ENCODE measurements at places on chromosomes 16 and 17.

- no peak for DNase-seq
Observed at GRCh38 chr16:17348826-17349225, 121.9 kb downstream of the XYLT1 start.

GRCh38 chr16:11417487-11417886, 72.2 kb downstream of the RMI2 start:
- no peak for DNase-seq

- no peak for DNase-seq
Observed at GRCh38 chr17:3927628-3928340, 11.5 kb upstream of the P2RX1 start.

GRCh38 chr16:9607515-9608230, 516.2 kb downstream of the HAPSTR1 start:
- DNase-seq = no peak

- DNase-seq = no peak
Observed at GRCh38 chr17:80584176-80584905, 39.7 kb downstream of the RPTOR start.

DNA sequence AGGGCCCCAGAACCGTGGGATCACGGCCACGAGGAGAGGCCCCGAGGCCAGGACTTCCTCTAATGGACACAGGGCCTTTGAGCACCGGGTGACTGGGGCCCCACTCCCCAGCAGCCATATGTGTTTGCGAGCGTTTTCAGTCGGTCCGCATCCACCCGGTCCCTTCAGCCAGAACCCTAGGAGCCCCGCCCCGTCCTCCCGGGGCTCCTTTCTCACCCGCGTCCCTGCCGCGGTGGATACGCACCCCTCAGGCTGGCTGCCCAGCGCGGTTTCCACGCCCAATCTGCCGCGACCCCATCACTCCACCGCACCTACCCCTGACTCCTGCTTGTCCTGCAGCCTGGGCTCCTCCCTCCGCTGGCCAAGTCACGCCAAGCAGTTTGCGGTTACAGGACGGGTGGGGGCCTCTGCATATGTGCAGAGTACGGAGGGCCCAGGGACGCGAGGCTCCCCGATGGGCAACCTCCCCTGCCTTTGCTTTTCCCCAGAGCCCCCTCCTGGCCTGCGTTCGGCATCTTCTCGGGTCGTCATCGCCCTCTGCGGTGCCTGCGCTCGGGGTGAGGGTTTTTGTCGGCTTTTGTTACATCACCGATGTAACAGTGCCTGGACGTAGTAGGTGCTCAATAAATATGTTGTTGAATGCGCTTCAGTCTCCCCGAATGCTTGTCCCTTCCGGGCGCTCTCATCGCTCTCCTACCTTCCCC, 1.0 kb upstream of the TTYH2 start:
- DNase-seq = no peak

GRCh38 chr17:40419559-40420331, 2.0 kb upstream of the TOP2A start:
- DNase-seq = no peak

DNA sequence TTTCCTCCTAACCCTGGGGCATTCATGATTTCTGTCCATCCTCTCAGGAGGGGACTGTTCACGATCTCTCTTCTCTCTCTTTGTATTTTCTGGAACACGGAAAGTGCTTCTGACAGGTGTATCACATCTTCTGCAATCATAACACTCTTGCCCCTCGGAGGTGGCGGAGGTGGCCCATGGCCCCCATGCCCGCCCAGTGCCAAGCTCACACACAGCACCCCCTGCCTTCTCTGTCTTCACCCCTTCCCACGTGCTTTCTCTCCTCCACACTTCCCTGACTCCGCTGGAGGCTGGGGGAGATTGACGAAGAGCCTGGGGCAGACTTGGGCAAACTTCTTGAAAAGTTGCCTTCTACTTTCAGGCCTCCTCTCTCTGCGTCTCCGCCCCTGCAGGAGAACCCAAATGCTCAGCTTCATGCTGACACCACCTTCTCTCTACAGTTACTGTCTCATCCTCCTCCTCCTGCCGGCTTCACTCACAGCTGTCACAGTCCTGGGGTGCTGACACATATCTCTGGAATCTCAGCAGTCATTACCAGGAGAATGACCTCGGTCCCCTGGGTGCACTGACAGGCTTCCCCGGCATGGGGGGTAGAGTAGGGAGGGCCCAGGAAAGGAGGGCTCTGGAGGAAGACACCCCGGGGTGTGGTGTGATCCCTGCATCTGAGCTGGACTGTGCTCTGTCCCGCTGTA, 127.1 kb downstream of the ENGASE start:
- DNase-seq = no peak

DNA sequence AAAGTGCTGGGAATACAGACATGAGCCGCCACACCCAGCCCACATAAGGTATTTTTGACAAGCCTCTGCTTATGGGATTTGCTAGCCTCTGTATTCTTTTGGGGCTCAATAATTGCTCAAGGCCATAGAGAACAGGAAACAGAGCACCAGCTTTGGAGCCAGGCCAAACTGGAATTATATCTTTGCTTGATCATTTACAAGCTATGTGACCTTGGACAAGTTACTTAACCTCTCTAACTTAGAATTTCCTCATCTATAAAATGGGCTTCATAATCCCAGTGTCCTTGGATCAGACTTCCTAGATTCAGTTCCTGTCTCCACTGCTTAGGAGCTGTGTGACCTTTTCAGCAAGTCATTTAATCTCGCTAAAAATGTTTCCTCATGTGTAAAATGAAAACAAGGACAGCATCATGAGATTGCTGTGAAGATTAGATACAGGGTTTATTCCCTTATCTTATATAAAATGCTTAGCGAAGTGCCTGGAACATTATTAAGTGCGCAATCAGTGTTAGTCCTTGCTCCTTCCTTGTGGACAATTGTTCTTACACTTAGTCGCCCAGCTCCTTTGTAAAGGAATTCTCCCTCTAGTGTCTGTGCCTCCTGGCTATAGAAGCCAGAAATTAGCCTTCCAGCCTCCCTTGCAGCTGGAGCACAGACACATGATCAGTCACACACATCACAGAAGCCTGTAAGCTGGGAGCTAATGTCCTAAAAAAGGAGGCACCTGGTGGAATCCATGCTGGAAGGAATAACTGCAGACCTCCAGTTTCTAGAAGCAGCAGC, 16.6 kb downstream of the KRT9 start:
- no peak for DNase-seq

DNA sequence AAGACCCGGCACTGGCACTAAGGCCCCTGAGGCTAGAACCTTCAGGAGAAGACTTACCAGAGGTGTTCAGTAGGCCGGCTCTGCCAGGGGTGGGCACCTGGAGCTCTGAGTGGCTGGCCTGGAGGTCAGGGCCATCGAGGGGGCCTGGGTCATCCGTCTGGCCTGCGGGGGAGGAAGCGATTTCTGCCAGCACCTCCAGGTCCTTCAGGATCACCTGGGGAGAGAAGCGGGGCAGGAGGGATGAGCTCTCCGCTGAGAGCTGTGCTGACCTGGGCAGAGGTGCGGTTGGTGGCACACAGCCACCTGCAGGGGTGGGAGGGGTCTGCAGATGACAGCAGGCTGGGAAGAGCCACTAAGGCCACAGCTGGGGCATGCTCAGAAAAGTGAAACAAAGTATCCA, 56.6 kb downstream of the VAC14 start:
- DNase-seq = no peak

GRCh38 chr17:41837761-41838538, at the start of gene KLHL10:
Gene KLHL10, plus strand, starts transcription at chr17:41837825. Its CDS starts 108 bp downstream, at chr17:41837933.
- DNase-seq = no peak
